ENCODE measurements at places on chromosomes 4 and X. TPM values are rescaled to one million over a fixed set of nuclear protein-coding genes. Genes with fewer than 3 reads are reported as not detected.

- no peaks in the 10 kb centered on the region for H3K36me3 ChIP-seq
- no peaks in the 10 kb centered on the region for H3K27me3 ChIP-seq
- no peak for DNase-seq
- no peak overlapping the region for H3K4me3 ChIP-seq
These were observed 17.6 kb upstream of the WFS1 start for GRCh38 chr4:6252051-6252450.

GRCh38 chr4:105755375-105755774, 46.8 kb downstream of the GSTCD start:
- H3K4me1 ChIP-seq: no peaks in the 10 kb centered on the region
- no peaks in the 10 kb centered on the region for H3K36me3 ChIP-seq
- no peak for DNase-seq
- no peak overlapping the region for H3K4me3 ChIP-seq

DNA sequence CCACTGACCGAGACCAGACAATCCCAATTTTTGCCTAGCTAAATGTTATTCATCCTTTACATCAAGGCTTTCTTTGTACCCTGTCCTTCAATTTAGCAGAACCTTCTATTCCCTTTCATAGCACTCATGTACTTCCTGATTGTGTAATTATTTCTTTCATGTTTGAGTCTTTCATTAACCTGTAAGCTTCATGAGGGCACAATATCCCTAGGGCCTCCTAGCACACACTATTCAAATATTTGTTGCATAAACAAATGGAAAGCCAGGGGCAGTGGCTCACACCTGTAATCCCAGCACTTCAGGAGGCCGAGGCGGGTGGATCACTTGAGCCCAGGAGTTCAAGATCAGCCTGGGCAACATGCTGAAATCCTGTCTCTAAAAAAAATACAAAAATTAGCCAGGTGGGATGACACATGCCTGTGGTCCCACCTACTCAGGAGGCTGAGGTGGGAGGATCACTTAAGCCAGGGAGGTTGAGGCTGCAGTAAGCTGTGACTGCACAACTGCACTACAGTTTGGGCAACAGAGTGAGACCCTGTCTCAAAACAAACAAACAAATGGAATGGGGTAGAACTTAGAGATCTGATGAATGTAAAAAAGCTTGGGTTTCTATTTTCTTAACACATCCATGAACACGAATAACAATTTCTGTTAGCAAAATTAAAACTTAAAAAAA, 59.0 kb downstream of the SAT1 start:
- no peaks in the 10 kb centered on the region for H3K4me1 ChIP-seq
- no peak overlapping the region for H3K27ac ChIP-seq
- DNase-seq: no peak
- no peak overlapping the region for H3K4me3 ChIP-seq
- H3K36me3 ChIP-seq: no peaks in the 10 kb centered on the region

GRCh38 chrX:49186125-49187027, at the start of gene PRICKLE3:
Gene PRICKLE3 (minus strand): TSS chrX:49186373. CDS start chrX:49186297, 76 bp downstream.
- no peaks in the 10 kb centered on the region for H3K4me1 ChIP-seq
- peak; percentile 80 for DNase-seq
- H3K36me3 ChIP-seq: no peaks in the 10 kb centered on the region

DNA sequence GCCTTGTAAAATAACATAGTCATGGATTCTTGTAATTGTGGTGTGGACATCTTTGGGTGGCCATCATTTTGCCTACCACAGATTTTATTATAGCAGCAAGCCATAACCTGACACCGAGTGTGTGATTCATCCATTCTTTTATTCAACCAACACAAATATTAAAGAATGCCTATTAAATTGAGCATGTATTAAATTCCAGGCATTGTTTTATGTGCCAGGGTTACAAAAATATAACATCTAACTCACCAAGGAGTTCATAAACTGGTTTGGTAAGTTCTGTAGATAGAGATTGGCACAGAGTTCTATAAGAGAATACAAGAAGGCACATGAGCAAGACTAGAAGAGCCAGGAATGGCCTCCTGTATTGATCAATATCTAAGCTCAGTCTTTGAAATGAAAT, 18.0 kb downstream of the NBDY start:
- H3K27ac ChIP-seq: no peak overlapping the region
- H3K27me3 ChIP-seq: no peaks in the 10 kb centered on the region
- no peak for DNase-seq
- H3K4me1 ChIP-seq: no peaks in the 10 kb centered on the region
- no peak overlapping the region for H3K4me3 ChIP-seq
- no peaks in the 10 kb centered on the region for H3K36me3 ChIP-seq

DNA sequence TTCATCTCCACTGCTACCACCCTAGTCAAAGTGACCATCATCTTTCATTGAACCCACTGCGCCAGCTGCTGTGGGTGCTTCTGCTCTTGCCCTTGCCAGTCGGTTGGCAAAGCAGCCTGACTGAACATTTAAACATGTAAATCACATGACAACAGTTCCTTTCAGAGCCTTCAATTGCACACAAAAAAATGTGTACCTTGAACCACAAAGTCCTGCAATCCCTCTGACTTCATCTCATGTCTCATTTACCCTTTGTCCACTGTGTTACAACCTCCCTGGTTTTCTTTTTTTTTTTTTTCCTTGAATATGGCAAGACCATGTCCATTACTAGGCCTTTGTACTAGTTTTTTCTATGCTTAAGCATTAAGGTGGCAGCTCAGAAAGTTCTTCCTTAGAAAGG, 183.5 kb downstream of the GBA3 start:
- no peak overlapping the region for H3K4me3 ChIP-seq
- H3K27me3 ChIP-seq: no peaks in the 10 kb centered on the region

GRCh38 chrX:108036298-108036973, 8.4 kb upstream of the VSIG1 start:
- H3K4me3 ChIP-seq: no peak overlapping the region
- no peak overlapping the region for H3K27ac ChIP-seq
- H3K4me1 ChIP-seq: no peaks in the 10 kb centered on the region
- no peaks in the 10 kb centered on the region for H3K36me3 ChIP-seq
- H3K27me3 ChIP-seq: no peaks in the 10 kb centered on the region
- DNase-seq: no peak

SYNPO2 gene
- 131 TPM for total RNA-seq

SHROOM2 gene
- total RNA-seq: 71.3 TPM

GCNA gene
- 1.4 TPM for total RNA-seq

BCAP31 gene
- 244 TPM for total RNA-seq

HELT gene
- not detected for total RNA-seq

TFDP3 gene
- total RNA-seq: not detected

GAGE12E gene
- total RNA-seq: not detected

RAB40A gene
- total RNA-seq: 24.7 TPM

PLS3 gene
- 69.3 TPM for total RNA-seq
